NCI-H526 treated with DMSO at 0.1 percent for 48 hours (cell line): ENCODE measurements at places on chromosomes 11 and 22.

GRCh38 chr11:4610258-4610935 lies 2.4 kb upstream of the TRIM68 start:
- DNase-seq: no peak

- no peak for DNase-seq
Measured at GRCh38 chr22:45154383-45154782, 9.3 kb upstream of the NUP50 start.

DNA sequence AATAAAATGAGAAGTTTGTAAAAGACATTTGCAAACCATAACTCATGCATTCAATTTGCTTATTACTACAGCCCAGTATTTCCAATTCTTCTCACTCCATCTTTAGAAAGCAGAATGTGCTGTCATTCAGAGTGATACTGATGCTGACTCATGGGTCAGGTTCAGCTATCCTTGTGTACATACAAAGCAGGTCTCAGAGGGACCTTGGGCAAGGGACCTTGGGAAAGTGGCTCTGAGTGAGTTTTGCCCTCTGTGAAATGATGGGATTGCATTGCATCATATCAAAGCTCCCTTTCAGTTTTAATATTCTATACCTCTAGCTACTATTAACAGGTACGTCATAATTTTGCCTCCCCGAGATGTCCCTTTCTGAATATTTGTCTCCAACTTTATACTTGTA lies 848.7 kb downstream of the OPCML start:
- DNase-seq: no peak

GRCh38 chr22:27060190-27060589 lies 402.8 kb downstream of the MIAT start:
- peak; percentile 82 for DNase-seq

- no peak for DNase-seq
Measured at GRCh38 chr11:115558635-115559034, 54.4 kb upstream of the CADM1 start.

- peak; percentile 76 for DNase-seq
Measured at GRCh38 chr11:125593114-125593820, 615 bp downstream of the STT3A start.

- no peak for DNase-seq
Measured at GRCh38 chr11:113436672-113437252, 38.4 kb downstream of the DRD2 start.

GRCh38 chr11:3959015-3959902 lies 103.8 kb downstream of the STIM1 start:
- DNase-seq: no peak

DNA sequence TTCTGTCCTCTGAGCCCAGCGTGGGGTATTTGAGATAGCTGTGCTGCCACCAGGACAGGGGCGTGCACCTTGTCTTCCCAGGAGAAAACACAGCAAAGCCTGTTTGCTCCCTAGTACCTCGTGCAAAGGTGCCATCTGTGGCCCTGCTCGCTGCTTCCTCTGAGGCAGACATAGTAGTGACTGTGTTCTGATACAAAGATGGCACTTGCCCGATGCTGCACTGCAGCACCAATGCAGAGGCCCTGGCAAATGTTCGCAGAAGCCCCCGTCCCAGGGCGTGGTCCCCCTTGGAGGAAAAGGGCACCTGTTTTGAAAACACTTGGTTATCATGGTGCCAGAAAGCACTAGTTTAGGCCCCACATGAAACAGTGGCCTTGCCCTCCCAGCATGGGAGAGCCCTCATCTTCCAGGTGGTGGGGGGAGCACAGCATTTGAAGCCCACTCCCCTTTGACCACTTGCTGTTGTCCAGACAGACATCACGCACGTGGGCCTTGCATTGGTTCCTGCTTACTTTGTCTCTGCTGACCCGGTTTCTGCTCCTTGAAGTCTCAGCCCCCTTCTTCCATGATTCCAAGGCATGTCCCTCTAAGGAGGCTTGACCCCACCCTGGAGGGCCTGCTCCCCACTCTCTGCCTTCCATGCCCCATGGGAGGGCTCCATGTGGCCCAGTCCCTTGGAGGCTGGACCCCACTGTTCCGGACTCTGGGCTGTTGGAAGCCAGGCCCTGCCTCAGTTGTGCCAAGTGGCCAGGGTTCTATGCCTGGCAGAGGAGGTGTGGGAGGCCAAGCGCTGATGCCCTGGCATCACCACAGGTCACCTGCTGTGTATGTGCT lies 109.4 kb downstream of the KCNQ1OT1 start:
- DNase-seq: no peak

DNA sequence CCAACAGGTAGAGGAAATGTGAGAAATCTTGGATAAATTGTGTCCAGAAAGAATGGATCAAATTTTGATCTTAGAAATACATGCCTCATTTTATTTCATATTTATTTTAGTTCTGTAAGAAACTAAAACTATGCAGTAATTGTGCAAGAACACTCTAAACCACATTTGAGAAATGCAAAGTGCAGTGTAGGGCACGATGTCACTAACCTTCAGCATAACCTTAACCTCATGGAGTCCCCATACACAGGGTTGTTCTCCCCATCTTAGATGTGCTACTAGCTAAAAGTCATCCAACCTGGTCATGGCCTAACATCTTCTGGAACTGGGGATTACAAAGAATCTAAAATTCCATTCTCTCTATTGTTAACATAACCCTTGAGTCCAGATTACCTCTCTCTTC lies 48.4 kb upstream of the ARHGAP42 start:
- DNase-seq: no peak
